ENCODE measurements at places on chromosomes 3 and 15.

DNA sequence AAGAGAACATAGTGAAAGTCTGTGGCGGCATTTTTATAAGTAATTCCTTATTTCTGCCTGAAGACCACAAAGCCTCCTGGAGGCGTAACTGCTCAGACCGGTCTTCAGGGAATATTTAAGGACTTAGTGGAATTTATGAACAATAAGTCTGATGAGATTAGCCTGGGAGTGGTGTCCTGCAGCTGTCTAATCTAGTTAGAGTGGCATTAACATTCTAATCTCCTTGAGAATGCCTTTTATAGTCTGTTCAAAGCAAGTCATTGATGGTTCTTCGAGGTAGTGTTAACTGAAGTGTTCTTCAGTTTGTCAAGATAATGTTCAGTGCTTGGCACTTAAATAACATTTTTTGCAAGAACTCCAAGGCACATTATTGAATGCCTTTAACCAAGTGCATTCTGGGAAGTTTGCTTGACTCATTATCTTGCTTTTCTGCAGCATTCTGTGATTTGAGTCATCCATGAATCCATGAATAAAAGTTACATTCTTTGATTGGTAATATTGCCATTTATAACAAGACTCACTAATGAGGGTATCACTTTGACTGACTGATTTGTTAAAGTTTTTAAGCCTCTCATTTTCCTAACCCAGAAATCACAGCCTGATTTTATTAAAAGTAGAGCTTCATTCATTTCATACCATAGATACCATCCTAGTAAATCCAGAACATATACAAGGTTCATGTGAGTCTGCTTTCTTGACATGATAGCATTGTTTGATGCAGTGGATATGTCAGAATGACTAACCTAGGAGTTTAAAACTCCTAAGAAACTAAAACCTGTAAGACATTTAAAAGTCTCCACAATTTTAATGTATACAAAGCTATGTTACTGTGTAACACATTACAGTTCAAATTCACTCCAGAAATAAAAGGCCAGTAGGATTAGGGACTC, 12.5 kb downstream of the RBM5 start:
- DNase-seq, result no peak

DNA sequence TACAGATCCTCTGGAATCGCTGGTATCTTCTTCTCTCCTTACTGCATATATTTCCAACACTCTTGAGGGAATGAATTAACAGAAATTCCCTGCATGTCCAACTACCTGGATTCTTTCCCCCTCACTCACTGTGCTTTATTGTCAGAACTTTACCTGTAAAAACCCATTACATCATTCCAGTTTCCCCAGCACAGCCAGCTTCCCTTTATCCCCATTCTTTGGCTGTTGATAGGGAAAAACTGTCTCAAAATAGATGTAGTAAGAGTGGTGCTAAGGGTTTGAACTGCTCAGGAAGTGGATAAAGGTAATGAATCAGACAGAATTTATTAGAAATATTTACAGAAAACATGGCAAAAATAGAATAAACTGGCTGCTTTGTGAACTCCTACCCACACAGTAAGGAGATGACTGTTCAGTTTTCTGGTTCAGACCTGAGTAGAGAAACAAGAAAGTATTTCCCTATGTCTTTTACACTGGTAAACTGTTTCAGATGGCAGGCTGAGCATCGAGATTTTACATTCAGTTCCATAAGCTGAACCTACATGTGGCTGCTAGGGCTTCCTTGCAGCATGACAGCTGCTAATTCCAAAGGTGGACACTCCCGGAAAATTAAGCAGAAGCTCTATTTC, 188.4 kb downstream of the CPNE4 start:
- DNase-seq, result no peak

DNA sequence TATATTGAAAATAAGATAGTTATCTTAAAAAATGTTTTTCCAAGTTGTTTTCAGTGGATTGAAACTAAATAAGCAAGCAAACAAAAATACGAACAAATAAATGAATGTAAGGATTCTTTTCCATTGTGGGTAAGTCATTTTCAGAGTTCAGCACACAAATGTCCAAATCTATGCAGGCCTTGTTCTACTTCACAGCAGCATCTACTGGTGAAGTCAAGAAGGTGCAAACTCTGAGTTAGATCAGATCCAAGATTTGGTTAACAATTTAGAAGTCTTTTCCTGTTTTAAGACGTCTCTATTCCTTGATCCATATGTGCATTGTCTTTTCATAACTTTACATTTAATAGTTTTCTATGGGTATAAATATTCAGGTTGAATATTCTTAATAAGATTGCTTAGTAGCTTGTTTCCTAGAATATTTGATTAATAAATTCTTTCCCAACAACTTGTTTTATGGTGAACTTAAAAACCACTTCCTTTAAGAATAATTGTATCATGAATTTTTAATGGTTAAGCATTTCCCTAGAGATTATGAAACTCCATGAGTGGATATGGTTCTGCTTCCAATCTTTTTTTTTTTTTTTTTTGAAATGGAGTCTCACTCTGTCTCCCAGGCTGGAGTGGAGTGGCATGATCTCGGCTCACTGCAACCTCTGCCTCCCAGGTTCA, 10.5 kb downstream of the PTX3 start:
- no peak for DNase-seq

GRCh38 chr15:25544076-25544475, 105.3 kb upstream of the UBE3A start:
- DNase-seq, result no peak

DNA sequence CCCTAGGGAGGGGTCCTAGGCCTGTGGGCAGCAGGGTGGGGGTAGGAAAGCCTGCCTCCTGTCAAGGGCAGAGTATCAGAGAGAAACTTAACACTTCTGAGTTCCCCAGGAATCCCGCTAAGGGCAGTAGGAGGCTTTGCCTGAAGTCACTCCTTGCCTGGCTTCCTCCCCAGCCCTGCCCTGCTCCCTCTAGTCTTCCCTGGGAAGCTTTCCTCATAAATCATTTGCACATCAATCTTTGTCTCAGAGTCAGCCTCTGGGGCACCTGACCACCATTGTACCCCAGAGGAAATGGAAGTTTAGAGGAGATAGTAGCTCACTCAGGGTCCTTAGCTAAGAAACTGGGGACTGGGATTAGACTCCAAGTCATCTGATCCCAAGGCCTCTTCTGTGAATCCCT, 129.4 kb upstream of the TLE3 start:
- no peak for DNase-seq

DNA sequence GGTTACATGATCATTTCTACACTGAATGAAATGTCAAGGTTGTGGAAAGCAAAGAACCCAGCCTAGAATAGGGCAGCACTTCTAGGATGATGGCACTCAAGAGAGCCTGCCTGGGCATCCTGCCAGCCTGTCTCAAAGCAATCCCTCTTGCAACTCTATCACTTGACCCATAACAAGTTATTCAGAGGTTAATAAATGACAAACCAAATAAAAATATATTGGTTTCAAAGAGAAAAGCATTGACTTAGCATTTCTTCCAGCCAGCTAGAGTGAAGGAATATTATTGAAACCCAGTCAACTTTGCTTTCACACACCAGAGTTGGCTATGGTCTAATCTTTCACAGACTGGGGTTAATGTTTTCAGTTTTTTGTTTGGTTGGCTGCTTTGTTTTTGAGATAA, 214.6 kb upstream of the UBE2E2 start:
- no peak for DNase-seq

- DNase-seq, result no peak
These were observed 36.8 kb downstream of the CCDC191 start for GRCh38 chr3:114019486-114019885.

- no peak for DNase-seq
These were observed 94.9 kb upstream of the AADACL2 start for GRCh38 chr3:151638555-151639417.

All from activated naive CD4-positive, alpha-beta T cell (primary cell).